ENCODE measurements at places on chromosomes 3 and 15.

- no peak for DNase-seq
Observed at GRCh38 chr3:76735152-76735551, 304.7 kb upstream of the ROBO2 start.

DNA sequence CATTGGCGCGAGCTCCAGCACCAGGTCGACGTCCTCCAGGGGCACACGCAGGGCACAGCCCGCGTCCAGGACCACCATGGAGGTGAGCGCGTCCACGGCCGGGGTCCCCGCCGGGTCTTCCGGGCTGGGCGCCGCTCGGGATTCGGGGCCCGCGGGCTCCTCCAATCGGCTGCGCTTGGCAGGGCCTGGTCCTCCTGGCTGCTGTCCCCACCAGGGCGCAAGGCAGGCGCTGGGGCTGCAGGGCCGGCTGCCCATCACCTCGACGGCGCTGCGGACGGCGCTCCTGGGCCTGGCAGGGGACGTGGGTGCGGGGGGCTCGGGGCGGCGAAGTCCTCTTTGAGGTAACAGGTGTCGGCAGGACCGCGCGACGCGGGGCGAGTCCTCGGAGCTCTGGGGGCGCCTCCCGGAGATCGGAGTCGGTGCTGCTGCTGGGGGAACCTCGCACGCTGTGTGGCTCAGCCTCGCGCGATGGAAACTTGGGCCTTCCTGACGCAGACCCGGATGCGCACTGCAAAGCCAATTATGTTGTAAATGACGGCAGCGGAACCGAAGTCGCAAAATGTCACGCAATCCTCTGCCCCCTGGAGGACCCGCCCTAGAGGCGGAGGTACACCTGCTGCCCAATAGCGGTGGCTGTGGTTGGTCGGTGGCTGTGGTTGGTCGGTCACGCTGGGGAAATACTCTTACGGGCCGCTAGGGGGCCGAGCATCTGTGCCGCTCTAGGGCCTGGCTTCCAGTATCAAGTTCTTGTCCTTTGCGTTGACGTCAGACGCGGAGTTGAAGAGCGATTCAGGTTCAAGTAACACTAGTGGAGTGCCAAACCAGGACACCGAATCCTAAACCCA, at the start of gene PRR23C:
Gene PRR23C (minus strand): TSS at position 527 of the 845 bp plus-strand sequence. CDS start 272 bp downstream, at position 255.
- no peak for DNase-seq

GRCh38 chr3:171384101-171384891, 75.9 kb downstream of the TNIK start:
- DNase-seq = no peak

GRCh38 chr3:35528728-35529127, 110.6 kb upstream of the ARPP21 start:
- DNase-seq = no peak

- DNase-seq = no peak
Observed at GRCh38 chr15:100253640-100254039, 88.1 kb downstream of the ADAMTS17 start.

- DNase-seq = no peak
Observed at GRCh38 chr3:151955356-151955755, 81.9 kb downstream of the SUCNR1 start.

DNA sequence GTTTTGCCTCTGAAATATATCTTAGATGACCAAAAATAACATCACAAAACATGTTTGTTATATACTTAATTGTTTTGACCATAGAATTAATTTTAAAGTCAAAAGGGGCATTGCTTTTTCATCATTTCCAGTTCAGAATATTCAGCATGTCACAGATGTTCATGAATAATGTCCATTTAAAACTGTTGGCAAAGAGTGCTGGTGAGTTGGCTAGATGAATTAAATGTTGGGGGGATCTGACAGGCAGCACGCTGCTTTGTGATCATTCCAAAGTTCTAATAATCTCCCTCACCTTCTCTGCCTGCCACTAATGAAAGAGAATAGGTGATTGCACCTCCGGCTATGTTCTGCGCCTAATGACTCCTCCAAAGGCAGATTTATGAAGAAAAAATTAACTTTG, 139.2 kb upstream of the MLF1 start:
- DNase-seq = no peak

GRCh38 chr3:132343018-132343612, 25.9 kb downstream of the ACP3 start:
- DNase-seq = peak; percentile 52

- no peak for DNase-seq
Observed at GRCh38 chr15:98530570-98530969, 117.8 kb upstream of the IGF1R start.

DNA sequence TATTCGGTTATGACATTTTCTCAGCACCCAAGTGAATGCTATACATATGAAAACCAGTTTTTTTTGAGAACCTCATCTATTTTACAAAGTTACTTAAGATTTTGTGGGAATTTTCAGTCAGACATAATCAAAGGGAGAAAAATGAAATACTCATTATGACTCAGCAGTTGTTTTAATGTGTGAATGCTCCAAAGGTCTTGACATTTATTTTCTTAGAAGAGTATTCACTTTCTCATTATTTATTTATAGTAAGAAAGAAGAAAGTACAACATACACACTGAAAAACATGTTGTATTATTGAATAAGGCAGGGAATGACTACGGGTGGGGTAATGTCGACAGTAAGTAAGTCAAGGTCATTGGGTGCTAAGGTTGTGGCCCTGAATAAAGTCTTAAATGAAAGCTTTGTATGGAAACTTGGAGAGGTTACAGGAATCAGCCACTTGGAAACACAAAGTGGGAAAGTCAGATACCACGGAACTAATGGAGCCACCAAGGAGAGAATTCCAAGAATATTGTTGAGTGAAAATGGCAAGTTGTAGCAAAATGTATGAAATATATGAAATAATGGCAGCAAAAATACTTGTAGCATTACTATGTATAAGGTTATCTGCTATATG, 844.5 kb downstream of the TBL1XR1 start:
- DNase-seq = no peak

- no peak for DNase-seq
Observed at GRCh38 chr15:64216730-64217428, 54.1 kb upstream of the PPIB start.

- no peak for DNase-seq
Observed at GRCh38 chr3:25849091-25849490, 59.2 kb downstream of the OXSM start.

DNA sequence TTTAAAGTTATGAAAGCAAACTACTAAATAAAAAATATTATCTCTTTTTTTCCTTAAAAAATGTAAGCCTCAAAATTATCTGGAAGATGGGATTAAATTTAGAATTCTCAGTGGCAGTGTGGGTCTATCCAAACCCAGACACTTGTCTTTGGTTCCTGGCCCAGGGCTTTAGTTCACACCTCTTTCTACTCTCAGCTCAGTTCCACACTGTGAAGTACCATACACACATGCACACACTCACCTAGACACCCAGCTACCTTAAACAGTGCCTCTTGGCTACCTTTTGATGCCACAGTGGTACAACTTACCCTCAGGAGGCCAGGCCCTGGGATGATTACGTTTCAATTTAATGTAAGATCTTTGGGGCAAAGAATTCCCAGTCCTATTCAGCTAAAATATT, 51.0 kb upstream of the TSC22D2 start:
- no peak for DNase-seq

DNA sequence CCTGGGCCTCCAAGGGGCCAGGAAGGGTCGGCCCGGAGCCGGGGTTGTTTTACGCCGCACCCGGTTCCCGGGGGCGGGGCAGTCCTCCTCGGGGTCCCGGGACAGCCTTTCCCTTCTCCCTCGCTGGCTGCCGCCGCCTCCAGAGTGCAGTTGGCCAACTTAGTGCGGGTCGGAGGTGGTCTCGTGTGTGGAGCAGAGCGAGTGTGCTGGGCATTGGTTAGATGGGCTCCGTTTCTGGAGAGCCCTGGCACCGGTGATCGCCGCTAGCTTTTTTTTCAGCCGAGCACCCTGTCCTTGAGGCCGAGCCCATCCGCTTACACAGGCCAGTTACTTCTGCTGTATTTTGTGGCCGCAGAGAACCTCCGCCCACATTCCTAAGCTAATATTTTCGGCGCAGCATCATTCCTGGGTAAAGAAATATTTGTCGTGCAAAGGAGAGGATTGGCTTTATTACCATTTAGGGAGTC, 585 bp downstream of the KIF23 start:
- DNase-seq = peak; percentile 26

- DNase-seq = no peak
Observed at GRCh38 chr3:178120367-178120766, 415.9 kb upstream of the KCNMB2 start.

DNA sequence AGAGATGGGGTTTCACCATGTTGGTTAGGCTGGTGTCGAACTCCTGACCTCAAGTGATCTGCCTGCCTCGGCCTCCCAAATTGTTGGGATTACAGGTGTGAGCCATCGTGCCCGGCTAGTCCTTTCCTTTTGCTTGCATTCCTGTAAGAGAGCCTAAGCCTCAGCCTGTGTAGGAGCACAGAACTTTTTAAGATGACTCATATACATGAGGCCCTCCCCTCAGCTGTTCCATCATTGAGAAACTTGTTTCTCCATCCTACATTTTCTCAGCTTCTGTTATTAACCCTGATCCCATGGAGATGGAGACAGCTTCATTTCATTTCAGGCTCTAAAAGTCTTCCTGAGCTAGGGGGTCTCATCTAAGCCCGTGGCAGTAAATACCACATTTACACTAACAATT, 123.3 kb downstream of the PLOD2 start:
- no peak for DNase-seq

DNA sequence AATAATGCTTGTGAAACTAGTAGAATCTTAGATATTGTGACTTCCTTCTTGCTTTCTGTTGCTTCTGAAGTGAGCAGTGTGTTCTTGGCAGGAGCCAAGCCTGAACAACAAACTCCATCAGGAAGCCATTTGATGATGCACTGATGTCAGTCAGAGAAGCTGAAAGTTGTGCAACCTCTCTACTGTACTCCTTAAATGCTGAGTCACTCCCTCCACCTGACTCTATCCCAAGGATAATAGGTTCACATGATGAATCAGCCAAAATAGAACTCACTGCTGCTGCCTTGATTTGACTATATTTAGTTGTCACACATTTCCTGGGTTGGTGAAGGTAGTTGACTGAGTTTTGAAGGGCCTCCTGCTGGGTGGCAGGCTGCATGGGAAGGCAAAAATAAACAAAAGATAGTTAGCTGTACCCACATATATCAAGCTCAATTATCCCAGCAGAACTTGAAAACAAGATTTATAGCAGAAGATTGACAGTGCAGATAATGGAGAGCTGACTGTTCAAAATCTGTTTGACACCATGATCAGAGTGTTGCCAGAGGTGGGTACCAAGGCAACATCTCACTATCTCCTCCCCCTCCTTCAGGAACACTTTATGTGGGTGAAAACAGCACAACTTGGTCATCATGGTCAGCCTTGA, 328.4 kb upstream of the DPH6 start:
- DNase-seq = no peak

GRCh38 chr15:33198541-33198940, 4.0 kb upstream of the FMN1 start:
- DNase-seq = no peak

Data from MV-4-11 (cell line).